ENCODE measurements at places on chromosomes 7 and 10.

GRCh38 chr10:113912582-113912981, 58.1 kb downstream of the NHLRC2 start:
- no peak for DNase-seq

DNA sequence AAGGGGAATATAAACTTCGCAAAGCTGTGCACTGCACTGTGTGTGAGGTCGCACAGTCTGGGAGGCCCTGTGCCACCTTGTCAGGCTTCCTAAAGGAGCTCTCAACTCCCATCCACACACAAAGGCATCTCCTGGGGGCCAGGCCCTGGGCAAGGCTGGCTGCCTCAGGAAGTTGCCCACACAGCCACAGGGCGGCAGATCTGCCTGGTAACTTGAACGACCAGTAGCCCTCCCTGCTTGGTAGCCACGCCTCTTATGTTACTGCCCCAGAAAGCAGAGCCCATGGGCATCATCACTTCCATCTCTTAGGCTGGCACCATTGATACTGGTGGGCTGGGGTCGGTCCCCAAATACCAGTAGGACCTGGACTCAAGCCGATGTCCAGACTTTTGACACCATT, 82.8 kb downstream of the HECW1 start:
- no peak for DNase-seq

- DNase-seq = no peak
These were observed 71.1 kb downstream of the FAM107B start for GRCh38 chr10:14703631-14704001.

DNA sequence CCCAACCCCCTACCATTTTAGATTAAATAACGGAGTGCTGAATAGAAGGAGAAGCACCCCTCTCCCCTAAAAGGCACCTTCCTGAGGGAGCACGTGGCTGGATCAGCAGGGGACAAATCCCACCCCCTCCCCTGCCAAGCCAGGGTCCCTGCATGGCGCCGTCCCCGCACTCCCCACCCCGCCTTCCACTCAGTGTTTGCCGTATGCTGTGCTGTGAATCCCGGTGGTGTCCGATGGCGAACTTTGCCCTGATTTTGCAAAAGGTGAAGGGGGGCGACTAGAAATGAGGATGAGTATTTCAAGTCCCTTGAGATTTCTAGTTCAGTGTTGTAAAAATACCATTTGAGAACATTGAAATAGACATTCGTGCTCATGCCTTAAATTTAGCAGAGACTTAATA, 83.5 kb upstream of the SH2B2 start:
- no peak for DNase-seq

- no peak for DNase-seq
These were observed 98.9 kb upstream of the GLCCI1 start for GRCh38 chr7:7869651-7870050.

DNA sequence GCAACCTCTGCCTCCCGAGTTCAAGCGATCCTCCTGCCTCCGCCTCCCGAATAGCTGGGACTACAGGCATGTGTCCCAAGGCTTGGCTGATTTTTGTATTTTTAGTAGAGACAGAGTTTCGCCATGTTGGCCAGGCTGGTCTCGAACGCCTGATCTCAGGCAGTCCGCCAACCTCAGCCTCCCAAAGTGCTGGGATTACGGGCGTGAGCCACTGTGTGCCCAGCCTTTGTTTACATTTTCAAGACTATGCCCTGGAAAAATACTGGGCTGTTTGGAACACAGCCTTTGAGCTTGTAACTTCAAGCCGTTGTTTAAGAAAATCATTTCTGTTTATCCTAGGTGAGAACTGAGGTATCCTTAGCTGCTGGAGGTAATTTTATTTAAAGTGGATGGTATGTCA, 1.9 kb downstream of the ZKSCAN1 start:
- no peak for DNase-seq

- no peak for DNase-seq
These were observed 11.7 kb downstream of the ANK3 start for GRCh38 chr10:60377955-60378354.

DNA sequence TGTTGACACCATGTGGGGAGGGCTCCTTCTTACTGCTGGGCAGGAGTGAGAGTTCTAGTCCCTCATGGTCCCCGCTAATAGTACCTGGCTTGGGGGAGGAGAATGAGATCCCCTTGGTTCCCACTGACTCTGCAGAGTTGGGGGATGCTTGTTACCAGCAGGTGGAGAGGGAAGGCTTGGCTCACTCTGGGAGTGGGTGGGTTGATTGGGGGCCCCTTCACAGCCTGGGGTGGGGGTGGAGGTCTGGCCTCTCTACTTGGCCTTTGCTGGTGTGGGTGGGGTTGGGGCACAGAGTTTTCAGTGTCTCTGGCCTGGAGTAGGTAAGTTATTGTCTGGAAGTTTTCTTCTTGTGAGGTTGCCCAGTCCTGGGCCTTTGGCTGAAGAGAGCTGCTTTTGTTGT, 31.9 kb downstream of the ADCY1 start:
- DNase-seq = no peak

DNA sequence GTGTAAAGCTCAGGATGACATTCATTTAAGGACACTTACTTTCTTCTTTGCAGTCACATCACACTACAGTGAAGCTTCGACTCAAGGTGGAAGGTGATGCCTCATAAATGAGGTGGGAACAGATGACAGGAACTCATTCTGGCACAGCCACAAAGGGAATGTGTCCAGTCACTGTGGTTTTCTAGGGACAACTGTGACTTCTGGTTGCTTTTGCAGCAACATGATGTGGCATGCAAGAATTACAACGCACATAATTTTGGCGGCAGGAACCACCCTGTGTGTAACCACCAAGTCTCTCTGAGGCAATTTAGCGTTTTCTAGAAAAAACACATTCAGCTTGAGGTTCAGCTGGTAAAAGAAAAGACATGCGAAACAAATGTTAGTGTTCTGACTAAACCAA, 32.0 kb upstream of the FERD3L start:
- no peak for DNase-seq

DNA sequence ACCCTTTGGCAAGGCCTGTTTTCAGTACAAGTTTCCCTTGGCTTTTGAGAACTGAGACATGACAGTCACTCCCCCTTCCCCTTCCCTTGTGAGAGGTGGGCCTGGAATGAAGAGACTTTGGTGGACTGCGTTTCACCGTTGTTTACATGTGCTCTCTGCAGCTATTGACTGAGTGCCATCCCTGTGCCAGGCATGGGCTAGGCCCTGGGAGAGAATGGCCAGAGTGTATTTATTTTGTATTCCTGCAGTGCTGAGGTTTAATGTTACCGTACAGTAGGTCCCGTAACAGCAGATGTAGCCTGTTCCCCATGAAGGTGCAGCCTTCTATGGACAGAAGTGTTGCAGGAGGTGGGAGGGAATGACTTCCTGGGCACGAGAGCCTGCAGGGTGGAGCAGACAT, 50.0 kb downstream of the TACR2 start:
- no peak for DNase-seq

GRCh38 chr10:78572565-78572964, 496.2 kb upstream of the ZMIZ1 start:
- no peak for DNase-seq

DNA sequence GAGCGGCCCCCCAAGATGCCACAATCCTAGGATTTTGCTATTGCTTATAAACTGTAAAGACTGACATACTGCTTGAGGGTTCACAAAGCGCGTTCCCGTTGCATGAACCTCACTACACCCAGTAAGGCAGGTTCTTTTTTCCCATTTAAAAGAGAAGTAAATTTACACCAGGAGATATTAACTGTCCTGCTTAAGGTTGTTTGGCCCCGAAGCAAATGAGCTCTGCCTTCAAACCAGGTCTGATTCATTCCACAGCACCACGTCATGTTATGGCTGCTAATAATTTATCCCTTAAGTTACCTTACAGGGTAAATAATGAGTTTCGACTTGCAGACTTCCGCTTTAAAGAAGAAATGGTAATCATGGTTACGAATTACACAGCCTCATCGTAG, 559 bp upstream of the FKBP14 start:
- DNase-seq = no peak

DNA sequence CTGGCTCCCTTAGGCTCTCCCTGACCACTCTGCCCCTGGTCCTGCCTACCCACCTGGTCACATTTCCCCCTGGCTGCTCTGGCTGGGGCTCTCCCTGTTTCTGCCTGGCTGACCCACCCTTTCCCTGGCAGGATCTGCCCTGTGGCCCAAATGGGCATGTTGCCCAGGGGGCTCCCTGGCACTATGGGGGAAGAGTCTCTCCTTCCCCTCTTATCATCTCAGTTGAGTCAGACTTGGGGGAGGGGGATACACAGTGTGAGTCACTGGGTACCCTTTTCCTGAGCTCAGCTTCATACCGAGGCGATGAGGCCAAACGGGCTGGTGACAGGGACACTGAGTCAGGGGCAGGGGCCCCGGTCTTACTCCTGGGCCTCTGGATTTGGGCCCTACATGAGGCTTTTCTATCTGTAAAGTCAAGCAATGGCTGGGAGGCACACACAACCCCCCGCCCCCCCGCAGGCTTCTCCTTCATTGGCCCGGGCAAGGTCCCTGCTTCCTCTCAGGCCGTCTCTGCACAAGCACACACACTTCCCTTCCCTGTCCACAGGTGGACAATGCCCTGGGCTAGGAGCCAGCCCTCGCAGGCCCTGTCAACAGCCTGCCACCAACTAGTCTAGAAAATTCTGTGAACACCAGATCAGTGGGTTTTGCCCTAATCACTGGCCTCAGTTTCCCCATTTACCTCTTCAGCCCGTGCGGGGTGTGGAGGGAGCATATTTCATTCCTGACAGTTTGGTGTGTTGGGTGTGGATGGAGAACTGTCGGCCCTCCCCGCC, 627 bp upstream of the FLNC start:
- no peak for DNase-seq
